ENCODE measurements at places on chromosomes 7 and 10.
A peak's percentile ranks its signal among the peaks of the same experiment; 100 is the strongest.

DNA sequence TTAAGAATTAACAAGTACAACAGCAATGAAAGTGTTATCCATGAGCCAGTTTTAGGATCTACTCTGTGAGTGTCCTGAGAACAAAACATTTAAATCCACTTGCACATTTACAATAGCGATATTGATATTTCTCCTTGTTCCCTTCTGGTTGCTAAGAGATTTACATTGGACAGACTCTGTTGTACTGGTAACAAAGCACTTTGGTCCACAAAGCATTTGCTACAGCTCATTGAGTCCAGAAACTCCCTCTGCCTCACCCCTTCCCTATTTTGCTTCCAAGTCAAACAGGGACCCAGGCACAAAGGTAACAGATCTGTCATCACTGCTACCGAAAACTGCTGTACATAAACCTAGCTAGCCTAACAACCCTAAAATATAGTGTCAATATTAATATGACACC lies 2.1 kb downstream of the ANK3 start:
- DNase-seq: no peak

- DNase-seq: no peak
Measured at GRCh38 chr10:109237682-109238081, 685.6 kb downstream of the XPNPEP1 start.

GRCh38 chr7:7884855-7885254 lies 83.7 kb upstream of the GLCCI1 start:
- DNase-seq: no peak

DNA sequence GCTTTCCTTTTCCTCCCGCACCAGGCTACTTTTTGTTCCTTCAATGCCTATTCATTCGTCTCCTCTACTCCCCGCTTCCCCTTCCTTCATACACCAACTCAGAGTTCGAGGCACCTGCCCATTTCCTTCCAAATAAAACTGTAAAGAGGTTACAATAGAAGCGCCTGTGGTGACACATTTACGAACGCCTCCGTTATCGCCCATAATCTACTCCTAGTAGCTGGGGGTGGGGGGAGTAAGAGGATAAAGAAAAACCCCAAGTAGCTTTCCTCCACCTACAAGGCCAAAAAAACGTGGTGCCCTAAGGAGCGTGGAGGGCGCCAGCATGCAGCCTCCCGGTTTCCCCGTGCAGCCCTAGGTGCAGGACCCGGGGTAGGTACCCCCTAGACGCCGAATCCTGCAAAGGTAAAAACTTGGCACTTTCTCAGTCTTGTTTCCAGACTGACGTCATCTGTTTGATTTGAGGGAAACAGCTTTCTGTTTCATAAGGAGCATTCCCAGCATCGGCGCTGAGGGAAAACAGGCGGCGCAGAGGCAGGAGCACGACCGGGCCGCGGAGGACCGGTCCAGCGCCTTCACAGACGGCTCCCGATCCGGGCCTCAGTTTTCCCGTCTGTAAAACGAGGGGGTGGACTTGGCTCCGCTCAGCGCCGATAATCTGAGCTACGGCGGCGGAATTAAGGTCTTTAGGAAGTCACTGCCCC lies 922 bp downstream of the PPA1 start:
- no peak for DNase-seq

DNA sequence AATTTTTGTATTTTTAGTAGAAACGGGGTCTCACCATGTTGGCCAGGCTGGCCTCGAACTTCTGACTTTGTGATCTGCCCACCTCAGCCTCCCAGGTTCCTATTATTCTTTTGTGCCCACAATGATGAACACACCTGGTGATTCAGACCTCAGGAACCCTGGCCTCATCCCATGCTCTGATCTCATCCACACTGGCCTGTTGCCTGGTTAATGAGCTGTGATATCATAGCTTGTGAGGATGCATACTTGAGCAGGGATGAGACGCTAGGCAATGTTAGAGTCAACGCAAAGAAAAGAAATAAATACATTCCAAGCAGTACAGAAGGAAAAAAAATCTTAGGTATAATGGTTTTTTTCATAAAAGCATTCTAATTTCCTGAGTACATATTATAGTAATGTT lies 82.4 kb upstream of the RNF32 start:
- no peak for DNase-seq

GRCh38 chr7:104650991-104651640 lies 322.7 kb downstream of the LHFPL3 start:
- no peak for DNase-seq

DNA sequence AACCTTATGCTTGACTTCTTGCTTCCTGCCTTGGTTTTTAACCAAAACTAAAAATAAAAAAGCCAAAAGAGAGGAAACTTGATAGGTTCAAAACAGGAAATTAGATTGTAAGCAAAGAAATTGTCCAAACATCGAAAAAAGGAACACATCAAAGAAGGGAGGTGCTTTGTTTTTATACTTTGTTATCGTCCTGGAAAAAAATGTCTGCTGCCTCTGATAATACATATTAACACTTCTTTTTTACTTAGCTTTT lies 286.6 kb upstream of the C7orf33 start:
- no peak for DNase-seq

DNA sequence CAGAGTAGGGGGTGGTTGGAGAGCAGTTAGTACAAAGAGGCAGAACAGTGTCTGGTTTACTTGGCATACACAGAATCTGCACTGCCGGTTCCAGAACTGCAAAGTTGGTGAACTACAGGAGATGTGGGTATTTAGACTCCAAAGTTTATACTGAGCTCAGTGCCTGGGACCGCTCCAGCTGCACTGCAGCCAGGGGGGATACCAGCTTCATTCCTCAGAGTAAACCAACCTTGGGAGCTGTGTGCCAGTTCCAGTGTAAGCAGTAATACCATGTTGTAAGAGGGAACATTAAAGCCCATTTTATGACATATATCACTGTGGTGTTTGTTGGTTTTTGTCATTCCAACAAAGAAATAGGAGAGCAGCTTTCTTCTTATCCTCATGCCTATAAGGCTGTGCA lies 23.4 kb downstream of the LOXL4 start:
- DNase-seq: no peak

DNA sequence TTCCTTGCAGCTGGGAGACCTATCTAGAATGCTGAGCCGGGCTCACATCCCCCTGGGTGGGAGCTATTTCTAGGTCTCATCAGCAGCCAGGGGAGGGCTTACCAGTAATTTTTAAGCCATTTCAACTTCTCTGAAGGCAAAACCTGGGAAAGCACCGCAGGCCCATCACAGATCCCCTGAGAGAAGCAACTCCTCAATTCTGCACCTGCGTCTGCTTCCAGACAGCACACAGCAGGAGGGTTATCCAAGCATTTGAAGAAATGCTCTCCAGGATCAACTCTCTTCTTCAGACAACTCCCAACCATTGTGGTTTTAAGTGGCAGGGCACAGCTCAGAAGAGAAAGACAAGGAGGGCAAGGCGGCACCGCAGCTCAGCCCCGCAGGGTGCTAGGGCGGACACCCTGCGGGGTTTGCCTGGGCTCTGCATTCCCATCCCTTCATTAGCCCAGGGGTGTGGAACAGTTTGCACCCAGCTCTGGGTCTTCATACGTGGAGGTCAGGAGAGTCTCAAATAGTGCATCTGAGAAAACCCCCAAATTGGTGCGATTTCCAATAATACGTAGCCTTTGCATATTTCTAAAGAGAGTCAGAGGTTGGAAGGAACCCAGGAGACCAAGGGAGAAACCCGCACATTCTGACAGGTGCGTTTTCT lies 618.7 kb downstream of the DNAJB6 start:
- DNase-seq: no peak

DNA sequence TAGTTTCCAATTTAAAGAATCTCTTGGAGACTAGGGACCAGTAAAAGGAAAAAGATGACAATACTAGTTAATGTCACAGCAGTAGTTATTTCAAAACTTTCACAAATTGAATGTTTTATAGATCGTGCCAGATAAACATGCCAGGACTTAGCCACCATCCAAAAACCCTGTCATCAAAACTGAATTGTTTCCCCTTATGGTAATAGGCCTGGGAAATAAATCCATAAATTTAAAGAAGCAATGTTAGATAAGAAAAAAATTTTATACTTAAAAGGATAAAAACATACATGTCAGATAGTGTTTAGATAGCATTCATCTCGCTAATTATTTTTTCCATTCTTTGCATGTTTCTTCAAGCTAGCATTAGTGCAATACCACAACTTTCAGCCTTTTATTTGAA lies 71.2 kb downstream of the SUGCT start:
- DNase-seq: no peak

DNA sequence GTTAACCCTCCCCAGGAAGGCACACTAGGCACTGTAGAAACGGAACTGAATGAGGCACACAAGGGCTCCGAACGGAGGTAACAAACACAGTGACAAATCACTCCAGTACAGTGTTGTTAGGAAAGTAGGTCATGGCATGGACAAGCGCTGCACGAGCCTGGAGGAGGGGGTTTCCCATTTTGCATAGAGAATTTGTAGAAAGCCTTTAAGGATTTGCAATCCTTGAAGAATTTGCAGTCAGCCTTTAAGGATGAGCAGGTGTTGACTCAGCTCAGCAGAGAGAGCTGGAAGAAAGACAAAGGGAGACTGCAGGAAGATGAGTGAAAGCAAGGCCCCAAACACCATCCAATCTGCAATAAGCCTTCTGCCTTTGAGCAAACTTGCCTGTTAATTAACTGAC lies 51.1 kb upstream of the PPP1R3C start:
- no peak for DNase-seq

- no peak for DNase-seq
Measured at GRCh38 chr10:88116971-88117626, 253.7 kb downstream of the PTEN start.

GRCh38 chr7:133484086-133484485 lies 231.2 kb downstream of the EXOC4 start:
- DNase-seq: no peak

- no peak for DNase-seq
Measured at GRCh38 chr7:45573661-45574415, at the start of gene ADCY1. TSS of gene ADCY1 (plus strand) at chr7:45574368. CDS start at chr7:45574544, 176 bp downstream.

- no peak for DNase-seq
Measured at GRCh38 chr7:127678947-127679346, 27.0 kb downstream of the SND1 start.

DNA sequence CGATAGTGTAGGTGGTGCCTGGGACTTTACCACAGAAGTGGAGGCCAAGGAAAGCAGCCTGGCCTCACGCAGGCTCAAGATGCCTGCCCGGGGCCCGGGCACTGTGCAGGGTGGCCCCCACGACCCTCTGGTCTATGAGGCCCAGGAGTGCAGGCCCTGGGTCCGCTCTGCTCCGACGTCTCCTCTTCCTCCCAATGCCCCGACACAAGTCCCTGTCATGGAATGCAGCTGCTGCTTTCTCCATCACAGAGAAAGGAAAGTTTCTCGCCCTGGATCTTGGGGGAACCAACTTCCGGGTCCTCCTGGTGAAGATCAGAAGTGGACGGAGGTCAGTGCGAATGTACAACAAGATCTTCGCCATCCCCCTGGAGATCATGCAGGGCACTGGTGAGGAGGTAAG lies 28.3 kb upstream of the HK1 start:
- no peak for DNase-seq

- no peak for DNase-seq
Measured at GRCh38 chr7:101362334-101363195, at the start of gene COL26A1. TSS of gene COL26A1 (plus strand) at chr7:101362875. CDS start at chr7:101363033, 158 bp downstream.

GRCh38 chr7:127396184-127396583 lies 3.7 kb upstream of the ZNF800 start:
- peak; percentile 87 for DNase-seq

- DNase-seq: no peak
Measured at GRCh38 chr10:24703700-24704099, 20.0 kb downstream of the ARHGAP21 start.

DNA sequence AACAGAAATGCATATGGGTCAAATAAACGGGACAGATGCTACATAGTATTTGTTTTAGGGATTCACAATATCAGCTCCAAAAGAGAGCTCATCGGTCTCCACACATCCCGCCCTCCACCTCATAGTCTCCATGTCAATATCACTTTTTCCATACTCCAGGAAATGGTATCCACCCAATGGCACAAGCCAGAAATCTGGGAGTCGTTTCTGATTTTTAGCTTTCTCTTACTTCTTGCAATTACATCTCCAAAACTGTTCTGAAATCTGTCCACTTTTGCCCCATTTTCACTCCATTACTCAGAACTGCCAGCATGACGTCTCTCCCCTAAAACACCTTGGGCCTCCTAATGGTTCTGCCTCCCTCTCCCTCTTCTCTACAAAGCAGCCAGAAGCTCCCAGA lies 47.4 kb upstream of the EZH2 start:
- DNase-seq: no peak

DNA sequence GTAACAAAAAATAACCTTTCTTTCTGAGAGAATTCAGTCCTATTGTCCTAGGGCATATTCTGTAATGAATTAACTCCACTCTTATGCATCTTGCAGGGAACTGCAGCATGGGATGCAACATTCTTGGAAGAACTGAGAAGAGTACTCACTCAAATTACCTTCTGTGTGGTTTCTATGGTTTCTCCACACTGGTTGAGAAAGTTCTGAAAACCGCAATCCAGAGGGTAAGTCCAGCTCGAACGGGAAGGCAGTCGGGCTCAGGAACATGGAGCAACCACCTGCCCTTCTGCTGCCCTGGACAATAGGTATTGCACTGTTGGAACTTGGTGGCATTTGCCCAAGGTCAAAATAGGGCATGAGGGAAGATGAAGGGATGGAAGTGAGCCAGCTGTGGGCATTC lies 59.6 kb upstream of the CDK13 start:
- no peak for DNase-seq

DNA sequence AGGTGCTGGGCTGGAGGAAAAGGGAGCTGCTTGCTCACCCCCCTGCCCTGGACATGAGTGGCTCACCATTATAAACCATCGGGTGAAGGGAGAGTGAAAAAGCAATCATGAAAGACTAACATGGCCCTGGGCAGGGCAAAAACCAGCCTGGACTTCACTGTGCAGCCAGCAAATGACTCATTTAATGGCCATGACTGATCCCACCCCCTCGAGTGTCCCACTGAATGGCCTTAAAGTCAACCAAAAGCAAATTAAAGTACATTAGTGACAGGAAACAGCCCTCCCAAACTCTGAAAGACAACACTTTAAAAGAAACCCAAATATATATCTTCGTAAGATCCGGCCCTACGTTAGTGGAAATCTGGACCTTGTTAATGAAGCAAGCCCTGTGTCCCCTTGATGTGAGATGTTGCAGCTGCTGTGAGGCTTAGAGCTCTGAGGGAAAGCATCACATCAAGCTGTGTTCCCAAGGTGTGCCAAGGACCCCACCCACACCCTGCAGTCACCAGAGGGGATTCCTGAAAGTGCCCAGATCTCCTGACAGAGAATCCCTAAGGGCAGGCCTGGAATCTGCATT lies 31.2 kb downstream of the ADCYAP1R1 start:
- DNase-seq: no peak

GRCh38 chr7:87345962-87346371 lies 503 bp downstream of the CROT start:
- no peak for DNase-seq

GRCh38 chr7:3922175-3922635 lies 621.2 kb downstream of the SDK1 start:
- DNase-seq: no peak

GRCh38 chr10:72243822-72244437 lies 27.9 kb upstream of the ASCC1 start:
- DNase-seq: no peak

DNA sequence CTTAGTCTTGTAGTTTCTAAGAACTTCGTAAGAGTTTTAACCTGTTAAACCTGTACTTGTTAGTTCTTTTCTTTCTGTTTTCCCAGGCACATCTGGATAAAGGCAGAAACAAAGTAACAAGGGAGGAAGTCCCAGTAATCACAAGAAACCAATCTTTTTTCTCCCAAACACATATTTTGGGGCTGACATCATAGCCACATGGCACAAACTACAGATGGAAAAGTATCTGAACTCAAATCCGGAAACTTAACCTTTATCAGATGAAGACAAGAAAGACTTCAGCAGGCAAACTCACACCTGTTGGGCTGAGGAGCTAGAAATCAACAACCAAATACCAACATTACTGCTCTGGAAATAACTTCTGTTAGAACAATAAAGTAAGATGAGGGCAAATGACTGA lies 67.1 kb downstream of the CUBN start:
- DNase-seq: no peak
